ENCODE measurements at places on chromosomes 12 and 14.

DNA sequence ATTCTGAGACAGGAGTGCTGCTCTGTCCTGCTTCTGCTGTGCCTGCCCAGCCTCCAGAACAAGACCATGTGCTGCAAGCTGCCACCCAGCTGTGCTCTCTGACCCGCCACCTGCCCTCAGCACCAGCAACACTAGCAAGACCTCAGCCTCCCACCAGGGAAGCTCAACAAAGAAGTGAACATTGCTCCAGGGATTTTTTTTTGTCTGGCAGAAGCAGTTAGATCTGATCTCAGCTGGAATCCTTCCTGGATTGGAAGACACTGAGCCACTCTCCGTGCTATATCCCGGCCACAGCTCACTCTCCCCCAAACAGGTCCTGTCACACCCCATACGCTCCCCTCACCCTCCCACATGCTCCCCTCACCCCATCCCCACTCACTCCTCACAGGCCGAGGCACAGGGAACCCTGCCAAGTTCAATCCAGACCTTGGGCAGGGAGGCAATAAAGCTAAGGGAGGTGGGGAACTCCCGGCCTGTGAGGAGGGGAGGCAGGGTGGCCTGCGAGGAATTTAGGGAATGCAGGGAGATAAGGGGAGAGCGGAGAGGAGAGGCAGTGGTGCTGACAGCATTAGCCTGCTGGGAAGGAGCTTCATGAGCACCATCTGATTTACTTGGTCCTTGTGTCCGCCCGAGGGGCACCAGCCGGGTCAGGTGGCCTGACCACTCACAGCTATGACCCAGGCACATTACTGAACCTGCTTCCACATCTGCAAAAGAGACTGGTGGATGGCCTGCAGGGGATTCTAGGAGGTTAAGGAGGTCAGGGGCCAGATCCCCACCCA, 29.7 kb downstream of the CCDC85C start:
- no peak for DNase-seq

GRCh38 chr12:13784504-13784903, 196.9 kb downstream of the GRIN2B start:
- DNase-seq: no peak

GRCh38 chr12:64667793-64668192, 57.5 kb downstream of the RASSF3 start:
- no peak for DNase-seq

DNA sequence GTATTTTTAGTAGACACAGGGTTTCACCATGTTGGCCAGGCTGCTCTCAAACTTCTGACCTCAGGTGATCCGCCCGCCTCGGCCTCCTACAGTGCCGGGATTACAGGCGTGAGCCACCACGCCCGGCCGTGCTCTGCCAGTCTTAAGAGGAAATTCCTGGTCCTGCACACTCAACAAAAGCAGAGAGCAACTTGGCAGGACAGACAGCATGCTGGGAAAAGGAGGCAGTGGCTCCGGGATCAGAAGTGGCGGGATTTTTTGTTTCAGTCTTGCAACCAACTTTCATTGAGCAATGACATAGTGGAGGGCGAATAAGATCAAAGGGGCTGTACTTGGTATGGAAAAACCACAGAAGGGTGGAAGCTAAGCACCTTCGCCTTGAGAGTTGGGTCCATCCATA, 2.1 kb downstream of the CKAP4 start:
- DNase-seq: no peak

- no peak for DNase-seq
Observed at GRCh38 chr12:89486264-89486663, 38.3 kb downstream of the GALNT4 start.

DNA sequence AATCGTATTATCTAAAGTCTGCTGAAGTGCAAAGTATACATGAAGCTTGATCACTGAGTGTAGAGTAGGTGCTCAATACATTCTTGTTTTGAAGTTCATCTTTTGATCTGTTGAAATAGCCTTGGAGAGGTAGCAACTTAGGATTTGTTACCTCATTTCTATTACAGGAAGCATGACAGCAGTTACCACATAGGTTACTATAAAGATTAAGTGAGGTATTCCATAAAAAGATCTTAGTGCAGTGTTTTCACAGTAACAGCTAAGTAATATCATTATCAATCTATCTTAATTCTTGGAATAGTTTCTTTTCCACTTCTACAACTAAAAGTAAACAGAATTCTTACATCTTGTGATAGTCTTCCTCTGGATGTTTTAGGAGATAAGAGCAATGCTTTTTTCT, 50.9 kb downstream of the BTBD7 start:
- no peak for DNase-seq

- DNase-seq: no peak
Observed at GRCh38 chr14:50774542-50775267, 56.3 kb downstream of the NIN start.

GRCh38 chr12:32034045-32034444, 72.6 kb upstream of the BICD1 start:
- no peak for DNase-seq
